Brain (organoid and tissue), 16 donors: ENCODE measurements at places on chromosomes 4 and X. TPM values are rescaled to one million over a fixed set of nuclear protein-coding genes. Genes with fewer than 3 reads are reported as not detected.

Gene DOK7
- 0.48 TPM for polyA plus RNA-seq

Gene ARX
- 1.6 TPM for polyA plus RNA-seq

DNA sequence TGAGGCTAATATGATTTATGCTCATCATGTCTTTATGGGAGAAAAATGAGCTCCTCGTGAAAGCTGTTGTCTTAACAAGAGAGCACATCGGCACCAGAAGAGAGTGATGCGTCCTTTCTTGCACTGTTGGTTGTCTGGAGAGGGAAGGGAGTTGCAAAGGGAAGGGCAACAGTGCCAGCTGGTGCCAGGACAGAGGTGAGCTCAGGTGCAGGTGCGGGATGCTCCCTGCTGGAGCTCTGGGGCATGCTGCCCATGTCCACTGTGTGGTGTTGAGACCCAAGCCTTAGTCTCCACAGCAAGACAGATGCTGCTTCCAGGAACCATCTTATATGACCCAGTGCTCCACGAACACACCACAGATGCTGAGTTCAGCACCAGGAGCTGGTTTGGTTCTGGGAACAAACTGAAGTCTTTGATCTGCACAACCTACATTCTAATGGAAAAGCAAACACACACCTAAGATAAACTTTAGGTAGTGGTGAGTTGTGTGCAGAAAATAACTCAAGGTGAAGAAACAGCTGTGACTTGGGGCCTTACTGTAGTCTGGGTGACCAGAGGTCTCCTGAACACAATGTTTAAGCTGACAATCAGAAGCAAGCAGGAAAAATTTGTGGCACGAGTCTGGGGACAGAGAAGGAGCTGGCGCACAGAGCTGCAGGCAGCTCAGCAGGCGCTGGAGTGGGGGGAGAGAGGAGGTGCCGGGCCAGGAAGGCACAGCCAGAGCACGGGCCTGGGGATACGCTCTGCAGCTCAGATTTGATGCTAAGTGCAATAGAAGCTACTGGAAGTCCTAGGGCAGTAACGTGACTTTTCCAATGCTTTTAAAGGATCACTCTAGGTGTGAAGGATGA lies 73.2 kb downstream of the HAUS3 start:
- DNase-seq = no peak

- no peak for DNase-seq
Measured at GRCh38 chr4:108772402-108772801, 9.5 kb upstream of the ETNPPL start.

Gene RGN
- polyA plus RNA-seq = 6.5 TPM

DNA sequence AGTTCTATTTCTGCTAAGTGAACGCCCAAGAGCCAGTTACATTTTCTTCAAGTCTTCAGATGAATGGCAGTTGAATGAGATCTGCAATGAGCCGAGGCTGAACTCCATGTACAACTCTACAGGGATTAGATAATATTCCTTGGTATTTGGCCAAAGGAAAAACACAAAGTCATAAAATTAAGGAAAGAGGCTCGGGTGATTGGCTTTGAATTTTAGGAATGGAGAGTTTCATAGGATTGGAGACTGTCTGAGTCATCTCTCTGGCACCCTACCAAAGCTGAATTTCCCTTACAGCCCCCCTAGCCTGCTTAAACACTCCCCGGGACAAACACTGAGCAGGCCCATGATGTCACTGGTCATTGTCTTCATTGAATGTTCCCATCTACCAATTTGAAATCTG lies 188.0 kb upstream of the C1QTNF7 start:
- DNase-seq = no peak

Gene SPACA5
- not detected for polyA plus RNA-seq

- DNase-seq = no peak
Measured at GRCh38 chr4:100593935-100594334, 76.1 kb upstream of the EMCN start.

DNA sequence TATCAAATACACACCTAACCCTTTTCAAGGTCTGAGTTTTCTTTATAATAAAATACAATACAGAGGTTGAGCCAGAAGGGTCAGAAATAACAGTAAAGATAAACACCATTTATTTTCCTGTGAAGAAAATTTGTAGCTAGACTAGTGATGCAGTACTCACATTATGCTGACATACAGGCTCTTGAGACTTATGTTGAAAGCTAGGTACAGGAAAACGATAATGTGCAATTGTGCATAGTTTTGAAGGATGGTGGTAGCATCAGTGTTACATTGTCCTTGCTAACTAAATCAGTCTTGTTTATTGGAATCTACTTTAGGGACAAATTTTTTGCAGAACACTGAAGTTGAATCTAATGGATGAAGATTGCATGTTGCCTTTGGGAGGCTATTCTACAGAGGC lies 1877.2 kb downstream of the PCDH7 start:
- DNase-seq = no peak

Gene CLDN2
- not detected for polyA plus RNA-seq

DNA sequence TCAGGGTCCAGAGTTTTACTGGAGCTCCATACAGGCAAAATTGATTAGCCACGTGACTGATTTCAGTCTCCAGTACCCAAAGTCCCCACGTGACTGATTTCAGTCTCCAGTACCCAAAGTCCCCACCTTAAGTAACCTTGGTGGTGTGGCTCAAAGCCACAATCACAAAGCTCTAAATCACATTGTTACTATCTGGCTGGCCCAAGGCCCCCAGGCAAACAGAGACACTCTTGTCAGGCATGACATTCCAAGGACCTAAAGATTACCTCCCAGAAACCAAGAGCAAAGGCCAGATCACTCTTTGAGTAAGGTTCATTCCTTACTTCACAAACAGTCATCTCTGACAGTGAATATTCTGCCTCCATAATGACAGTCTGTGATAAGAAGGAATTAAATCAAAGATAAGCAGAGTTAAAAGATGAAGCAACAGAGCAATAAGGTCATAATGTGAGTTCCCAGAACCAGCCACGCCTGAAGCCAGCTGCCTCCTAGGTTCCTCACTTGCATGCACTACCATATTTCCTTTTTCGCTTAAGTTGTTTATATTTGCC lies 78.5 kb downstream of the ANXA3 start:
- no peak for DNase-seq

DNA sequence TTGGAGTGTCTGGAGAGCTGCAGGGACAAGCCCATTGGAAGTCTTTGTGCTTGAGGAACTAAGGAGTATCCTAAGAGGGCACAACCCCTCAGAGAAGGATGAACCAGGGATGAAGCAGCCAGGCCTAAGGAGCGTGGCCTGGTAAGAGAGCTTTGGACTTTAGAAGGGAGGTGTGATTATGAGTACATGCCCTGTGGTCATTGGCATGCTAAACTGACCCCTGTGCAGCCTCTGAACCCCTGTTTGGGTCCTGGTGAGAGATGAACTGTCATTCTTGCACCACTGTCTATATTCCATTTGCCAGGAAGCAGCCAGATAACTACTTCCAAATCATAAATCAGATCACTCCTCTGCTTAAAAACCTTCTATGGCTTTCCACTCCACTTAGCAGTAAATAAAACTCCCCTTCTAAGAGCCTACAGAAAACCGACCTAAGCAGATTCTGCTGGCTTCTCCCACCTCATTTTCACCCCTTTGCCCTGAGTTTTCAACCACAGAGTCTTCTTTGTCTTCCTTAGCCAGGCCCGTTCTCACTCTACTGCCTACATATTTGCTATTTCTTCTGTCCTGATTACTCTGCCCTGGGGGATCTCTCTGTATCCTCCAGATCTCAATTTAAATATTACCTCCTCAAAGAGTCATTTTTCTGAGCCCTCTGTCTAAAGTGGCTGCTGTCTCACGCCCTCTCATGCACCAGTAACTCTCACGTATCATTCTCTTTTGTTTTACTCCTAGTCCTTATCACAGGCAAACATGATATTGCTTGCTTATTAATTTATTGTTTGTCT lies 56.7 kb downstream of the MID1IP1 start:
- DNase-seq = no peak

GRCh38 chr4:27018910-27019309 lies 158.3 kb downstream of the STIM2 start:
- DNase-seq = no peak

Gene GYG2
- 6.1 TPM for polyA plus RNA-seq

- DNase-seq = peak; percentile 7
Measured at GRCh38 chr4:142719854-142720541, 126.1 kb downstream of the INPP4B start.

Gene CORIN
- not detected for polyA plus RNA-seq

GRCh38 chr4:39096847-39097246 lies 34.8 kb downstream of the KLHL5 start:
- no peak for DNase-seq

DNA sequence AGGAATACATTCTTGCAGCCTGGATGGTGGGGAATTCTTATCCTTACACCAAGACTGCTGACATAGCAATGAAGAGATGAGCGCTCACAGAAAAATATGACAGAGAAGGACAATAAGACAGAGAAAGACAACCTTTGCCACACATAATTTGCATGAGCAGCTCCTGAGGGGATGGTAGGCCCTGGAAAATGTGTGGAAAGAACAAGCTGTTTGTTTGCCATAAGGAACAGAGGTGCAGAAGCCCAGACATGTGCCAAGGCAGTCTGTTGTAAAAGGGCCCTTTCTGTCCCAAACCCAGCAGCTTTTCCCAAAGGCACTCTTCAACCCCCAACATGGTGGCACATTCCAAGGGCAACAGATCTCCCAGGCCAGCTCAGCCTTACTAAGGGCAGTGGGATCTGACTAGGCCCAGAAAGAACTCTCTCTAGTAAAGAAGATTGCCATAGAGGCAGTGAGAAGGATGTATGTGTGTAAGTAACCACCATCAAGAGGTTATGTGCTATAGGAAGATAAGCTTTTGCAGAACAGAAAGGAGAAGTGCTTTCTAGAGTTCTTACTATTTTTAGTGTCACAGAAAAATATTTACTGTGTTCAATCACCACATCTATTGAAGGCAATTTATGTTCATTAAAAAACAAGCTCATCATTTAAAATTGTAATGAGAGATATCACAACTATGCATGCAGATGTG lies 287.0 kb upstream of the RASGEF1B start:
- DNase-seq = no peak

Gene AFM
- polyA plus RNA-seq = not detected

GRCh38 chr4:154049457-154050181 lies 260.7 kb upstream of the SFRP2 start:
- DNase-seq = no peak

- no peak for DNase-seq
Measured at GRCh38 chrX:46759645-46759974, 692 bp upstream of the SLC9A7 start.

Gene IQCM
- not detected for polyA plus RNA-seq

- no peak for DNase-seq
Measured at GRCh38 chrX:2566055-2566454, 65.3 kb upstream of the DHRSX start.

DNA sequence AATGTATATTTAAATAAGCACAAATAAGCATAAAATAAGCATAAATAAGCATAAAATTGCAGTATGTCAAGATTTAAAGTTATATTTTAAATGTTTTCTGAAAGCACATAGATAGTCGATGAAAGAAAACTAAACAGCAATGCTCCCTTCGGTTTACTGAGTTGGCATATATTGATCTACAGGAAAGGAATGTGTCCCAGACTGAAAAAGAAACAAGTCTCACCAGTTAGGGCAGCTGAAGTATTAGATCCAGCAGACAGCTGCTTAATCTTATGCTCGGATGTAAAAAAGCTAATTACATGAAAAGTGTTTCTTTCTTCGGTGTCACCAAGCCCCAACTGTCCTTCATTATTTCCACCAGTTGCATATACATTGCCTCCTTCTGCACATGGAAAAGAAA lies 8.7 kb downstream of the RPGR start:
- no peak for DNase-seq

DNA sequence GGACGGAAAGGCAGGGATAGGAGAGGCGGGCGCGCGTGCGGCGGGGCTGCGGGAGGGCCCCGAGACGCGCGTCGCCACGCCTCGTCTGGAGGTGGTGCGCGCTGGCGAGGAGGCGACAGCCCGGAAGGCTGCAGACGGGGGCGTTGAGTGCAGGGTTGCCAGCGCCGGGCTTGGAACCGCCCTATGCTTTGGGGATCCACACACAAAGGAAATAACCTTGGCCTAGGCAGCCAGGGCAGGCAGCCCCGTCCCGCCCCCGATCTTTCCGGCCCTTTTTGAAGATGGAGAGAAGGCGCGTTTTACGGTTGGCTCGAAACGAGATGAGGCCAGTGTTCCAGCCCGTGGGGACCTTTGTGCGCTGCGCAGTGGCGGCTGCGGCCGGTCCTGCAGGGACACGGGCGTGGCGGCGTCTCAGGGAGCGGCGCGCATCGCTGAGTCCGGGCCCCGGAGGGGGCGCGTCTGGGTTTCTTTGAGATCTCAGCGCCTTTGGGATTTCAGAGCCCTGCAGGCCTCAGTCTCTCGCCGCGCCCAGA lies 50.8 kb upstream of the TRIM2 start:
- DNase-seq = peak; percentile 93

DNA sequence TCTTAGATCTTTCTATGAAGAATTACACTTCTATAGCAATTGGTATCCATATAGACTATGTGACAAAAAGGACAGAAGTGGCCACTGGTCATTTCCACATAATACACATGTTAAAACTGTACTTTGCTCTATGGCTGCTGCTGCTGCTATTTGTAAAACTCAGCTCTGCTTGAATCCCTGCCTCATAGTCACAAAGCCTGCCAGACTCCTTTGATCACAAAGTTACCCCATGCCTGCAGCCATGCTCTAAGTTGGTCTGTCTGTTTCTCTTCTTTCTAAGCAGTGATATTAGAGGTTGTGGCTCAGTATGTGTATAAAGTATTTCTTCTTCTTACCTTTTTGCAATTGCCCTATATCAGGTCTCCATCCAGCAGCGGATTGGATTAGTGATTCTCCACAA lies 210.9 kb downstream of the GRID2 start:
- no peak for DNase-seq

DNA sequence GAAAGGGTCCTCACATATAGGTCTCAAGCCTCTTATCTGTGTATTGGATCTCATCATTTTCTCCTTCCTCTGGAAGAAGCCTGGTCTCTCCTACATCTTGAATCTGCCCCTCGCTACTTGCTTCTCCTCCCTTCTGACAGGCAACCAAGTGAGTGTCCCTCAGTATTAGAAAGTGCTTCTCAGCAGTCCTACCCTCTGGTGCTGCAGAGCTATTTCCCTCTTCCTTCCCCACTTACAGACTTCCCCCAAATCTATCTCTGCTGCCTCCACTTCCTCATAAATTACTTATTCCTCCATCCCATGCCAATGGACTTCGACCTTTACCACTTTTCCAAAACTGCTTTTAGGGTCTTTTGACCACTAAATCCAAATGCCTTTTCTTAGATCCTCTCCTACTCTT lies 129.1 kb upstream of the NAP1L5 start:
- no peak for DNase-seq

Gene TBC1D19
- polyA plus RNA-seq = 7.4 TPM

Gene FAT4
- polyA plus RNA-seq = 0.71 TPM

Gene TLR10
- polyA plus RNA-seq = 0.20 TPM

Gene DGKK
- not detected for polyA plus RNA-seq

- DNase-seq = no peak
Measured at GRCh38 chr4:8652181-8653078, 59.9 kb downstream of the CPZ start.
